ENCODE measurements at places on chromosomes 16 and 17.

DNA sequence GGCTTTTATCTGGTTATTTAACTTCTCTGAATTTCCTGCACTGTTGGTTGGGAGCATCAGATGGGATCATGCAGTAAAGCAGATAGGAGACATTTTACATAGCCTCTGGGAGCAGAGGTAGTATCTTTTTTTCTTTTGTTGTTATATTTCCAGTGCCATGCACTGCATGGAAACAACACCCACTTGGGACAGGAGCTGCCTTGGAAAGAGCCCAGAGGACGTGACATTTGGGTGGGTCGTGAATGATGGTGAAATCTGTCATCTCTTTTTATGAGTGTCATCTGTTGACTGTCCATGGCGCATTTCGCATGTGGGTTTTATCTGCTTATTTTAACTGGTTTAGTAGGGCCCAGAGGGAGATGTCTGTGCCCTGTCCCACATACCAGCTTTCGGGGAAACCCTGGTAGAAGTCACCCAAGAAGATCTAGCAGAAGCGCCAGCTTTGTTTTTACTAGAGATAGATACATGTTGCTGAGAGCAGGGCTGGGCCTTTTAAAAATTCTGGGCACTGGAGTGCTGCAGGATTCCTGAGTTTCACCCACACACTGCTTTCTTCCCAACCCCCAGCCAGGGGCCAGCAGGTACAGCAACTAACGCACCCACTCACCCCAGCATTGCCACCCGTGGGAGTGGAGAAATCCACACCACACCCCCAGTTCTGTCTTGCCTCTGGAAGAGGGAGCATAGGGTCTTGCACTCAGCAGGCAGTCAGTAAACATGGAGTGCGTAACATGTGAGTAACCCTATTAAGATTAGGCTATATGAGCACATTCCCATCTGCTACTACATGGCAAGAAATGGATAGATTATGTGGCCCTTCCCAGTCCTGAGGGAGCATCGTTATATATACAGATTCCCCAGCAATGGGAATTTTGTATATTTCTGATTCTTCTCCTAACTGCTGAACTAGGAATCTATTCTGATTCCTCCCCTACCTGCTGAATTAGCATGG is 8.4 kb upstream of the TERF2 start:
- DNase-seq = no peak

GRCh38 chr16:89422527-89422904 is 67.8 kb downstream of the ANKRD11 start:
- DNase-seq = no peak

DNA sequence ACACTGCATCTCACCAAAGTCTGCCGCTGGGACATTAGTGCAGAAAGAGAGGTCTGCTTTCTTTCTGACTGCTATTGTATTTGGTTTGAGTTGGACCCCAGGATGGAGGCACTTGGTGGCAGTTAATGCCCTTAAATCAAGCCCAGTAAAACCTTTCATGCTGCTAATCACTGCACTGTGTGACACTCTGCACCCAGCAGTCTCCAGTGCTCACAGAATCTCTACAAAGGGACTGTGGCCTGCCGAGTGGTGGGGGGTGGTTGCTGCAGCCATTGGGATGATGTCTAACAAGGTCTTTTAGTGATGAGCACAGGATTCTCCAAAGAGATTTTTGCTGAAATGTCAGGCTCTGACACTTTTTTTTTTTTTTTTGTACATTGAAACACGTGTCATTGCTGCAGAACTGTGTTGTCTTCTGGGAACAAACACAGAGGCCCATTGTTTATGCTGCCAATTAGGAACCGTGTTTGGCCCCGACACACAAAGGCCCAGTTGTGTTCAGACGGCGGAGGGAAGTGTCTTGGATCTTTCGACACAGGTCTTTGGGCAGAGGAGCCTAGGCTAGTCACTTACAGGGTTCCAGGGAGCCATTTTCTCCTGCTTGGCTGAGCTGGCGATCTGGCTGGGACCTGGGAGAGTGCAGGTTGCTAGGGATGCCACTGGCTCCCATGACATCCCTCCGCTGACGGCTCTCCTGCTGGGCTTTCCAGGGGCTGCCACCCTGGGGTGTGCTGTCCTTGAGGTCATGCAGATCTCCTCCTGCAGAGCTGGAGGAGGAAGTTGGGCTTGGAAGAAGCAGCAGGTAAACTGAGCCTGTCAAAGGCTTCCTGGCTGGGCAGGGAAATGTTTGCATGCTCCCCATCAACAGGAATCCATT is 16.2 kb upstream of the TNRC6C start:
- no peak for DNase-seq

DNA sequence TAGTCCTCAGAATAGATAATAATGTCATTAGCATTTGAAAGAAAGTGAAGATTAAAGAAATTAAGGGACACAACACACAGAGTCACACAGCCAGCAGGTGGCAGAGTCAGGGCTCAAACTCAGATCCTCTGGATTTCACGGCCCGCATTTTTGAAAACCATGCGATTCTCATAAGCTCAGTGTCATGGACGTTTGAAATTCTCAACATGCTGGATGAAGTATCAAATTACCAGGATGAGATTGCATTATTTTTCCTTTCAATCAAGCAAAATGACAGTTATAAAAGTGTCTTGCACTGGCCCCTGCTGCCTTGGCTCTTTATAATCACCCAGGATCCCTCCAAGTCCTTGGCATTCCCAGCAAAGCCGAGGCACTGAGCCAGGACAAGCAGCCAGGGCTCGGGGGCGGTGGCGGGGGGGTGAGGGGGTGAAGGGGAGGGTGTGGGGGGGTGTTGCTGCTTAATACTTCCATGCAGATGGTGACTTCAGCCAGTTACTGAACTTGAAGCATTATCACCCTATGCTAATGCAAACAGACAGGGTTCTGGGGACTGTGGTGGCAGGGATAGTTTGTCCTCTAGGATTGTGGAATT is 6.6 kb upstream of the BMERB1 start:
- peak; percentile 71 for DNase-seq

DNA sequence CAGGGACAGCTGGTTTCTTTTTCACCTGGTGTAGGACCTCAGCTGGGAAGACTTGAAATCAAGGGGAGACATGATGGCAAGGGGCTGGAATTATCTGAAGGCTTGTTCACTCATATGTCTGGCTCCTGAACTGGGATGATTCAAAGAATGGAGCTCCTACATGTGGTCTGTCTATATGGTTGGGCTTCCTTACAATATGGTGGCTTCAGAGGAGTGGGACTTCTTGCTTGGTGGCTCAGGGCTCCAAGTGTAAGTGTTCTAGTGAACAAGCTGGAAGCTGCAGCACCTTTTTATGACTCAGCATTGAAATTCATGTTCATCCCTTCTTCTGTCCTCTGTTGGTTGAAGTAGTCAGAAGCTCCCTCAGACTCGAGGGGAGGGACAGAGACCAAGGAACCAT is 127.9 kb downstream of the MSI2 start:
- DNase-seq = no peak

- peak; percentile 19 for DNase-seq
Measured at GRCh38 chr17:77507111-77507885, 366.5 kb downstream of the SEC14L1 start.

DNA sequence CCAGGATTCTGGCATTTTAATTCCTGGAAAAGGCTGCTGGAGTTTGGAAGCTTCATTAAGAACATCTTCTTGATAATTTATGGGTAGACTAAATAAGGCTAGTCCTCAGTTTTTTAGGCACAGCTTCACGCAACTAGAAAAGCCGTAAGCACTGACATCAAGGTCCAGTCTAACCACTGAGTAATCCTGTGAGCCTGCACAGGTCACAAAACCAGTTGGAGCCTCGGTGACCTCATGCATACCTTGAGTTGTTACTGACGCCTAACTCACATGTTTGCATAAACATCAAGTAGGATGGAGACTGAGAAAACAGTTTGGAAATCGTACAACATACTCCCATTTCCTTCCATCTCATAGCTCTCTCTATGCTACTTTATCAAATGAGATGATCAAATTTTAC is 63.8 kb upstream of the RCVRN start:
- DNase-seq = no peak

GRCh38 chr16:49639739-49640431 is 216.0 kb downstream of the ZNF423 start:
- peak; percentile 81 for DNase-seq

DNA sequence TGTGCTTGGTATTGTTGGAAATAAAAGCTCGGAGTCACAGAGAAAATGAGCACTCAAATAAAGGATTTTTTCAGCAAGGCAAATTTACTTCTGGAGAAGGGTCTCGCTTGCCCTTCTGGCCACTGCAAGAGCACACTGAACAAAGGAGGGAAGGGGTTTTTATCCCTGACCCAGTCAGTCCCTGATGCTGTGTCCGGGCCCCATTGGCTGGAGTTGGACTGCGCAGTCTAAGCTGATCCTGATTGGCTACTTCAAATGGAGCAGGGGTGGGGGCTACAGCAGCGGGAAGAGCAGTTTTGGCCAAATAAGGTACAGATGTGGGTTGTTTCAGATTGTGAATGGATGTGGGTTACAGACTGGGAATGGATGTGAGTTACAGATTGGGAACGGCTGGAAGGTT is 4.3 kb upstream of the NLRP1 start:
- no peak for DNase-seq

GRCh38 chr17:9729735-9730420 is 61.5 kb downstream of the DHRS7C start:
- DNase-seq = no peak

DNA sequence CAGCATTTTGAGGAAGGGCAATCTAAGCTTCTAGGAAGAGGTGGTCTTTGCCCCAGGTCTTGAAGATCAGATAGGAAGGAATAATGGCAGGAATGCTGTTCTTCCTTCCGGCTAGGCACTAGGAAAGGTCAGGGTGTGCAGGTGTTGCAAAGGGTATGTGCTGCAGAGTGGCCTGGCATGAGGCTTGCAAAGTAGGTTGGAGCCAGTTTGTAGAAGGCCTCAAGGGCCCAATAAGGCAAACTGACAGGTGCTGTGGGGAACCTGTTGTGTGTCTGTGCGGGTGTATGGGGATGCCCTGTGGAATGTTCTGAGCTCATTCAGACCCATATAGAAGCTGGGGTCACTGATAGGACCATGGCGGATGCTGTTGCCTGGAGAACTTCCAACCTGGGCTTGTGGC is 12.7 kb downstream of the MSI2 start:
- DNase-seq = no peak

DNA sequence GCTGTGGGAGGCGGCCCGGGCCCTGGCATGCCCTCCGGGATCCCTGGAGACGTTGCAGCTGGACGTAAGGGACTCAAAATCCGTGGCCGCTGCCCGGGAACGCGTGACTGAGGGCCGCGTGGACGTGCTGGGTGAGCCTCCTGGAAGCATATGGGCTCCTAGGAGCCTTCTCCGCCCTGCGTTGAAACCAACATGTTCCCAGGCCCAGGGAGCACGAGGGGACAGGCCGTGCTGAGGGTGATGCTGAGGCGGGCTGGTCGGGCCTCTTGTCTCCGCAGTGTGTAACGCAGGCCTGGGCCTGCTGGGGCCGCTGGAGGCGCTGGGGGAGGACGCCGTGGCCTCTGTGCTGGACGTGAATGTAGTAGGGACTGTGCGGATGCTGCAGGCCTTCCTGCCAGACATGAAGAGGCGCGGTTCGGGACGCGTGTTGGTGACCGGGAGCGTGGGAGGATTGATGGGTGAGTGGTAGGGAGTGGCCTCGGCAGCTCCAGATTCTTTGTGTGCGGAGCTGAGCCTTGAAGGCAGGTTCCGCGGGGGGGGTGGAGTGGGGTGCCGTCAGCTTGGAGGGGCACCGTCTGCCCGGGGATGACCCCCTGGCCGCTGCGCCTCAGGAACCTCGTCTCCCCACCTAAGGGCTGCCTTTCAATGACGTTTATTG is 567 bp downstream of the HSD17B1 start:
- no peak for DNase-seq

- DNase-seq = no peak
Measured at GRCh38 chr16:88083582-88083981, 132.3 kb downstream of the BANP start.

DNA sequence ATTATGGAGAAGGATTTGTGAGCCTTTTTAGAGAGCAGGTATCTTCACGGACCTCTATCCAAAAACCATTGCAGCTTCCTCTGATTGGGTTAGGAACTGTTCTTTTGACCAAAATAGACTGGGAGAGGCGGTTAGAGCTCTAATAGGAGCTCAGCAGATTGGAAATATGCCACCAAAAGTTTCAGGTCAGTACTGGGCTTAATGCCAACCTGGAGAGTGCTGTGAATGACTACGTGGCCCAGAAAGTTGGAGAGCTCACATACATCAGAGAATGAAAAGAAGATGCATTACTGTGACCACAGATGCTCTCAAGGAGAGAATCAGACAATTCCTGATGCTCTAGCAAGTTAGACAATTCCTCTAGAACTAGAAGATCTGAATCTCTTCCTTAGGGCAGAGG is 86.5 kb downstream of the ABCA8 start:
- no peak for DNase-seq

- no peak for DNase-seq
Measured at GRCh38 chr16:89826531-89827382, 1.5 kb upstream of the SPIRE2 start.

DNA sequence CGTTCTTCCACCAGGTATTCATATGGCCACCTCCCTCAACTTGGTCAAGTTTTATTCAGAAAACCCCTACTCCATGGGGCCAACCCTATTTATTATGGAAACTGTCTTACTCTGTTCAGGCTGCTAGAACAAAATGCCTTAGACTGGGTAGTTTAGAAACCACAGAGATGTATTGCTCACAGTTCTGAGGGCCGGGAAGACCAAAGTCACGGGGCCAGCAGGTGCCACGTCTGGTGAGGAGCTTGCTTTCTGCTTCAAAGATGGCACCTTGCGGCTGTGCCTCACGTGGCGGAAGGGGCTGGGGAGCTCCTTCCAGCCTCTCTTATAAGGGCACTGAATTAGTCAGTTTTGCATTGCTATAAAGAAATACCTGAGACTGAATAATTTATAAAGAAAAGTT is 74.3 kb downstream of the AXIN2 start:
- DNase-seq = no peak

DNA sequence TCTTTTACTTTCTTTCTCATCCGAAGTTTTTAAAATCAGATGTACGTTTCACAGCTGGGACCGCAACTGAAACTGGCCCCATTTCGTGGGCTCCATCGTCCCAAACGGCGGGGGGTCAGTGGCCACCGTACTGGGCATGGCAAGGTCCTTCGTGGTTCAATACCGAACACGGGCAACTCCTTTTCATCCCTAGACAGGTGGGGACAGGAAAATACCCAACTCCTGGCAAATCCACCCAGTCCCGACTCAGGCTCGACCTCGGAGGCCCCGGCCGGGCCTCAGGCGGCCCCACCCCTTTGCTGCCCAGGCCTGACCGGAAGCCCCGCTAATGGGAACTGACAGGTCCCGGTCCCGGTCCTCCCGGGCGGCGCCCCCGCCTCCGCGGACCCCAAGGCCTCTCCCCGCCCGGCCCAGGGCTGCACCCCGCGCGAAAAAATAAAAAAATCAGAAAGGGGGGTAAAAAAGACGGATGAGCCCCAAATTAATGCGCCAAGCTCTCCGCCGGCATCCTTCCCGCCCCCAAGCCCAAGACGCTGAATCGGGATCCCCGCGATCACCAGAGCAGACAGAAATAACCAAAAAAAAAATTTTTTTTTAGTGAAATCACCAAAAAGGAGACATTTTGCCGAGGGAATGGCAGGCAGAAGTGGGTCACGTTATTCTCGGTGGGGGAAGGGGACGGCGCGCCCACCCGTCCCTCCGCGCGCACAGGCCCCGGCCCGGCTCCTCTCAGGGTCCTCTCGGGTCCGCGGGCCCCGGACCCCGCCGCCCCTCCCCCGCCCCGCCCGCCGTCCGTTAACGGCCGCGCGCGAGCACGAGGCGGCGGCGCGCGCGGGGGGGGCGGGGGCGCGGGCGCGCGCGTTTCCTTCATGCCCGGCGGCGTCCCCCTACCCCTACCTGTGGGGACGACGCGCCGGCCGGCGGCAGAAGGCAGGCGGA is 562 bp downstream of the ZC3H7A start:
- peak; percentile 68 for DNase-seq
